ENCODE measurements at places on chromosomes 5 and 9.

- DNase-seq = no peak
Measured at GRCh38 chr9:81756561-81756960, 67.2 kb upstream of the TLE1 start.

DNA sequence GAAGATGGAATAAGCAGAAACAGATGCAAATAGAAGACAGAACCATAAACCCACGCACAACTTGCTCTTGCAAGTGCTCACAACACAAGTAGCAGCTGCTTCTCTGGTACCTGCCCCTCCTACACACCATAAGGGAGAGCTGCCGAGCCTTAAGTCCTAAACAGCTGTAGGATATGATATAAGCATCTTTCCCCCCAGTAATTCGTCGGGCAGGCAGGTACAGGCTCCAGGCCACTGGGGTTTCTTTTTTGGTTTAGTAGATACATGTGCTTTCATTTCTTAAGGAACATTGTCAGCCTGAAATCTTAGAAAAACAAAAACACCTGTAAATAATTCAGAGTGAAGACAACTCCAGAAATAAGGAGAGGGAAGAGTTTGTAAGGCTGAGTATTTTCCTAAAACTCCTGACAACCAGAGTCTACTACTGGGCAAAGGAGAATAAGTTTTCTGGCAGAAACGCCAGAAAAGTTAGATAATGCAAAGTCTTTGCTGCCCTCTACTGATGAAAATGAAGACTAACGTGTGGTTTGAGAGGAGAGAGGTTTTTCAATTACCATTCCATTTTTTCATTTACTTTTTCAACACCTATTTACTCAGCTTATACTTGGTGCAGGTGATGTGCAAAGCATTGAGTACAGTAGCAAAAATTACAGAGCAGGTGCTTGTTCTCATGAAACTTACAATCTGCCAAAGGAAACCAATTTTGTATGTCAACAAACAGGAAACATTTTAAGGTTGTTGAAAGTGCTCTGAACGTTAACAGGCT lies 20.1 kb upstream of the TCERG1 start:
- peak; percentile 73 for DNase-seq

DNA sequence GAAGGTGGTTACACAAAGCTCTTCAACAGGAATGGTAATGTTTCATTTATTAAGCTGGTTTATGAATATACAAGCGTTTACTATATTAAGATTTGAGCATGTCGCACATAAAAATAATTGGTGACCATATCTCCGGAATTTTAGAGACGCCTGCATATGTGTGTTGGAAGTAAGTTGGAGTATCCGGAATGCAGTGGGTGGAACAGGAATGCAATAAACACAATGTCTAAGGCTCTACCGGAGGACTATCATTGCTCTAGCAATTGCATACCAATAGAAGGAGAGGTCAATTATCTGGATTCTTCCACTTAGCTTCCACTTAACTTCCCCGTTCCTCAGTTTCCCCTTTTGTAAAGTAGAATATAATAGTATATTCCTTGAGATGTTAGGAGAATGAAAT lies 1.1 kb upstream of the CEP78 start:
- DNase-seq = peak; percentile 15

DNA sequence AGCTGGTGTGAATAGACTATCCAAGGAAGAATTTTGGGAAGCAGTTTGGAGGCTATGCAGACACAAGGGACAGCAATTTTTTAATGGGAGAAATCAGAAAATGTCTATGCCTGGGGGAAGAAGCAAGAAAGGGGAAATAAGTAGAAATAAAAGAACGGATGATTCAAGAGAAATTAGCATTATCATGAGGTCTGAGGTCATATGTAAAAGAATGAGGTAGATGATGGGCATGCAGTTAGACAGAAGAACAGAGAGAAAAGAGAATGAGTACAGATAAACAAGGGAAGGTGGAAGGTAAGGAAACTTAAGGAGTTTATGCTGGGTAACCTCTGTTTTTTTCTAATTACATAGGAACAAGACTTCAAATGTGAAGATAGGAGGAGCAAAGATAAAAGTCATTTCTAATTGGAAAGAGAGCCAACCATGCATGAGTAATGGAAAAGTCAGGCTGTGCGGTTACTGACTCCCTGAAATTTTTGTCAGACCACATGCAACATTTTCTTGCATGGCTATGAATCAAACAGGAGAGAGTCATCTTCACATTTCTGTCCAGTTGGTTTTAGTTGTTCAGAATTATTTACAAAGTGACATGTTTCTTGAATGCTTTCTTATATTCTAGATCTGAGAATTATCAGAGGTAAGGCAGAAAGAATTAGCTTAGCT lies 101.0 kb upstream of the PIK3R1 start:
- DNase-seq = peak; percentile 9

GRCh38 chr9:130262061-130262745 lies 3.4 kb upstream of the HMCN2 start:
- DNase-seq = no peak

GRCh38 chr5:179370490-179371120 lies 25.3 kb upstream of the ADAMTS2 start:
- DNase-seq = peak; percentile 17

- no peak for DNase-seq
Measured at GRCh38 chr9:114193090-114193489, 37.8 kb downstream of the COL27A1 start.

DNA sequence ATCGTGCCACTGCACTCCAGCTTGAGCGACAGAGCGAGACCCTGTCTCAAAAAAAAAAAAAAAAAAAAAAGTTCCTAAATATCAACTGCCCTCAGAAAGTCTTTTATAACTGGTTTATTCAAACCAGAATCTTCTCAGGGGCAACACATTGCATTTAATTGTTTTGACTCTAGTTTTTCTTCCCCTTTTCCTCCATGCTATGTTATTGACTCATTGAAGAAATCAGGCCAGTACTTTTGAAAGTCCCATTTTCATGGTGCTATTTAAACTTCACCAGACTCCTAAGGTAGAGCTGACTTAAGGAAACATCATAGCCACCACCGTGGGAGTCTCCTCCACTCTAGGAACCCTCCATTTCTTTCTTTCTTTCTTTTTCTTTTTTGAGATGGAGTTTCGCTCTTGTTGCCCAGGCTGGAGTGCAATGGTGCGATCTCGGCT lies 83.1 kb upstream of the IL6ST start:
- no peak for DNase-seq

- no peak for DNase-seq
Measured at GRCh38 chr5:54347221-54347865, 37.0 kb upstream of the ARL15 start.

DNA sequence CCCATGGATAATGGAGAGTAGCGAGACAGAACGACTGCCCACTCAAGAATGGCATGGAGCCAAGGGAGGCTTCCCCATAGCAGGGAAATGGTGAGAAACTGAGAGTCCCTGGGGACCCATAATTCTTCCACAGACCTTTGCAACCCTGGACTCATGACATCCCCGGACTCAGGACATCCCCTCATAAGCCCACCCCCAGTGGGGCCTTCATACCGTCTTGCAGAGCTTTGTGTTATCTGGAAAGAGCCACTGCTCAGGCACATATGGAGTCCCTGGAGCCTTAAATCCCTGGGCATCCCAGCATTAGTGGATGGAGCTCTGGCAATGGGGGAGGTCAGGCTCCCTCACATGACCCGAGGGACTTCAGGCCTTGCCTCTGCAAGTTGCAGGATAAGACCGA lies 865.4 kb upstream of the ARRDC3 start:
- no peak for DNase-seq

DNA sequence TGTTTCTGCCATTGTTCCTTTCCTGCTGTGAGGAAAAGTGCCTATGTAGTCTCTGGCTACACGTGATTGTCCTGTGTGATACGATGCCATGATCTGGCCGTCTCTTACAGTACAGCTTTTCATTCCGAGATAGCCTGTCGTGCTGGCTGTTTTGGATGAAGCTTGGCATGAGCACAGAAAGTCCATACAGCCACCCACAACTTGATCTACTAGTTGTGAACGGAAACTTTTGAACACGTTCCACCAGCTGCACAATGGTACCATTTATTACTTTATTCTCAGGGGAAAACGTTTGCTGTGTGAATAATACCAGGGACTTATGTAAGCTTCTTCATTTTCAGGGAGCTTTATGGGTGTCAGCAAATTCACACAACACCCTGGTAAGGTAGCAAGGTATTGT lies 217.6 kb upstream of the ANKRD55 start:
- DNase-seq = no peak

- DNase-seq = peak; percentile 89
Measured at GRCh38 chr9:134546246-134546731, 95.3 kb upstream of the COL5A1 start.

DNA sequence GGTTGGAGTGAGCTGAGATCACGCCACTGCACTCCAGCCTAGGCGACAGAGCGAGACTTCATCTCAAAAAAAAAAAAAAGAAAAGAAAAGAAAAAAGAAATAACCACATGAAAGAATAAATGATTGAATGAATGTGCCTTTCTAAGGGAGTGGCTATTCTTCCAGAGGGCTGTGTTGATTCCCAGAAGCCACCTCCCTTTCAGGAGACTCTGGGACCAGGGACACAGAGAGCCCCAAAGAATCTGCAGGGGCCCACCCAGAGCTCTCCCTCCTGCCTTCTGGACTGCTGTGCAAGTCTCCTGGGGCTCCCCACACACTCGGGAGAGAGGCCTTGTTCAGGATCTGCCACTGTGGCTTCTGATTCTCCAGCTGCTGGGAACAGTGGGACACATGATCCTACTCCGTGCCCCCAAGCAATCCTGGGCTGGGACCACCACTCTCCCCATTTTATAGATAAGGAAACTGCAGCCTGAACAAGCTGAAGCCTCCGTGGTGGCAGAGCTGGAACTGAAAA lies 23.6 kb downstream of the CAMK2A start:
- DNase-seq = no peak

GRCh38 chr5:61084658-61085057 lies 77.6 kb downstream of the SMIM15 start:
- no peak for DNase-seq

GRCh38 chr5:96426831-96427230 lies 6.2 kb downstream of the PCSK1 start:
- no peak for DNase-seq

GRCh38 chr5:75281716-75282465 lies 45.2 kb upstream of the ANKRD31 start:
- DNase-seq = no peak

Measured in eye (tissue), 1 donor.